Activated effector memory CD4-positive, alpha-beta T cell treated with anti-CD3 and anti-CD28 coated beads, Interleukin-2, amount 50 U/mL, for 16 hours (primary cell): ENCODE measurements at places on chromosomes 3 and 15.

DNA sequence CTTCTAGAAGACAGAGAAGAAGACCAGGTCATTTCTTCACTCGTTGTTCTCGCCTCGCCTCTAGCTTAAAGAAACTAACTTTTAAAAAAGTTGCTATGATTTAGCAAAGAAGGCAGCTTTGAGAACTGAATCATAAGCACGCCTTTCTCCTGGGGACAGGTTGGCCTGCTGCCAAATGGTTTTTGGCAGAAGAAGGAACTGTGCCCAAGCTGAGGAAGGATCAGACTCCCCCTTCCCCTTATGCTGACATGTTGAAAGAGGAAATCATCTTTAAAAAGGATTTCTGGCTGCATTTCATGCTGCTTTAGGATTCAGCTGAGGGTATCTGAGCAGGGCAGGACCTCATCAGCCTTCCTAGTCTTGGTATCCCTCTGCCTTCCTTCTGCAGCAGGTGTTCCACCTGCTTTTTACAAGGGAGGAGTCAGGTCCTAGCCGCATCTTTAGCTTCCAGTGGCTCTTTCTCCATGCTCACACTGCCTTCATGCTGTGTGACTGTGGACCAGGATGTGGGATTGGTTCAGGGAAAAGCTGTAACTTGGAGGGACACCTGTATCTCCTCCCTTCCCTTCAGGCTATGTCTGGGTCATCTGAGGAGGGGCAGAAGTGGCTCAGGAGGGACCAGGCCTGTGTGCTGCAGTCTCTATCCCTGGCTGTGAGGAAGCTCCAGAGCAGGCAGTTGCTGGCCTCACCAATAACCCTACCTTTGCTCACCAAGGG, 34.1 kb upstream of the HACD2 start:
- no peak for DNase-seq

DNA sequence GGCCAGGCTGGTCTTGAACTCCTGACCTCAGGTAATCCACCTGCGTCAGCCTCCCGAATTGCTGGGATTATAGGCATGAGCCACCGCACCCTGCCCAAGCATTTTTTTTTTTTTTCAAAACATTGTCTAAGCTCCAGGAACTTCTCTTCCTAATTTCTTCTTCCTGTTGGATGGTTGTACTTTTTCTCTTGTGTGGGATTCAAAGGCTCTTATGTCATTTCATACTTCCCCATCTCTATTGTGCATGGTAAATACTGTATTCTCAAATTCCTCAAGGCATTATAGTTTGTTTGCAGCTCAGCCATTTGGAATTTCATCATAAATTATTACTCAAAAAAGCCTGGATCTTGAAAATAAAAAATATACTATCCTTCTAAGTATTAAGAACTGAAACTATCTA, 199.1 kb upstream of the GADL1 start:
- DNase-seq: no peak

DNA sequence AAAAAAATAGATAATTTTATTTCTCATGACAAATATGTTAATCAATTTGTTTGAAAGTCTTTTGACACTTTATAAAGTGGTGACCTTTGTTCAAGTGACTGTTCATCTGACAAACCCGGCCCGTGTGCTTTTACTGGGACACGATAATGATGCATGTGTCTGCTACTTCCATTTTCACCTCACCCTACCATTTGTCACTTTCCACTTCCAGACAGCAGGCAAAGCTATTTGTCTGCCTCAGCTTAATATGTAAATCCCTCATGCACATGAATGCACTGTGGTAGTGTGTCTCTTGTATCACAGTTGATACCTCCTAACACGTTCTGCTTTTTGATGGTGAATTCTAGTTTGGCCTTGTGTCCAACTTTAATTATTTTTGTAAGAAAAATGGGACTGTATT, 204.3 kb downstream of the BBX start:
- no peak for DNase-seq

DNA sequence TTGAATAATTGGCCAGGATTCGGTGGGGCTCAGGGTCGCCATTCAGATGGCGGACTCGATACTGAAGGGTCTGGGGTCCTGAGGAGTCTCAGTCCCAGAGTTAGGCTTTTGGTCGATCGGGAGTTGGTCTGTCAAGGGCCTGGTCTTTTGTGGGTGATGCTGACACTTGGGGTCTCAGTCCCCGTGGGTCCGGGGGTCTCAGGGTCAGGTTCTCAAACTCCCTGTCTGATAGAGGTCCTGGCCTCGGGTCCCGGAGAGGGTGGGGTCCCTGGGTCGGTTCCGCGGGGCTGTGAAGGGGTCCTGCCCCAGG, 467 bp downstream of the NCKIPSD start:
- no peak for DNase-seq

GRCh38 chr3:107430996-107431245, 53.7 kb downstream of the CCDC54 start:
- peak; percentile 67 for DNase-seq

GRCh38 chr3:181885868-181886630, 174.3 kb downstream of the SOX2 start:
- no peak for DNase-seq

- no peak for DNase-seq
Observed at GRCh38 chr15:96353930-96354730, 23.6 kb downstream of the NR2F2 start.

GRCh38 chr3:62712746-62713145, 162.5 kb downstream of the CADPS start:
- no peak for DNase-seq

- DNase-seq: no peak
Observed at GRCh38 chr3:174737966-174738365, 121.2 kb upstream of the NAALADL2 start.

GRCh38 chr3:151391720-151392119, 7.2 kb upstream of the P2RY12 start:
- no peak for DNase-seq

DNA sequence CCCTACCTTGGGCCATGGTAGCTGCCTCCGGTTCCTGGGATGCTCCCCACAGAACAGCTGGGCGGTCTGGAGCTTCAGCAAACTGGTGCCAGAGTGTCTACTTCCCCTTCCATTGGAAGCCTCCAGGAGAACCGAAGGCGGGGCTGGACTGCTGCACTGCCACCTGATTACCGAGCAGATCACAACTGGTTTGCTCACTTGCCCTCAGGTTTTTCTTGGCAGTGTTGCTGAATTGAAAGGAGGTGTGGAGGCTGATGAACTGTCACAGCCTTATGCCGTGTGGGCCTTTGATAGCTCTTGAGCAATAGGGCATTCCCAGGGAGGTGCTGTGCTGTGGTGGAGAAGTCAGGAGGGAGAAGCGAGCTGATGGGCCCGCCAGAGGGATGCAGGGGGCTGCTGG, at the start of gene TGM5:
TSS of gene TGM5 (minus strand) at position 95 of the 400 bp plus-strand sequence. CDS start at position 16, 79 bp downstream.
- no peak for DNase-seq

DNA sequence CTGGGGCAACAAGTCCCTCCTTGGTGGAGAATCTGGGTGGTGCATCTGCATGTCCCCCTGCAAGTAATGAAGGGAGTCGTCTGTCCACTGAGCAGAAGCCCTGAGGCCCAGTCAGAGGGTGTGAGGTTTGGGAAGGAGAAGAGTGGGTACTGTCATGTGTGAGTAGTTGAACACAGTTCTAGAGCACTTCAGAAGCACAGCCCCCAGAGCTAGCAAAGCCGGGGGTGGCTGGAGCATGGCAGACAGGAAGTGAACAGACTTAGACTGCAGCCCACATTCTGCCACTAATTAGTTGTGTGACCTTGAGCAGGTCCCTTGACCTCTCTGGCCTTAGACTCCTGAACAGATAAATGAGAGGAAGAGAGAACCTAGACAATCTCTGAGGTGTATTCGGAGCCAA, 207.6 kb downstream of the UACA start:
- no peak for DNase-seq

GRCh38 chr3:190694335-190695001, 168.0 kb downstream of the GMNC start:
- DNase-seq: no peak

GRCh38 chr3:128569756-128570155, 76.8 kb upstream of the GATA2 start:
- DNase-seq: no peak

- peak; percentile 62 for DNase-seq
Observed at GRCh38 chr3:134904241-134904771, 109.2 kb downstream of the EPHB1 start.

DNA sequence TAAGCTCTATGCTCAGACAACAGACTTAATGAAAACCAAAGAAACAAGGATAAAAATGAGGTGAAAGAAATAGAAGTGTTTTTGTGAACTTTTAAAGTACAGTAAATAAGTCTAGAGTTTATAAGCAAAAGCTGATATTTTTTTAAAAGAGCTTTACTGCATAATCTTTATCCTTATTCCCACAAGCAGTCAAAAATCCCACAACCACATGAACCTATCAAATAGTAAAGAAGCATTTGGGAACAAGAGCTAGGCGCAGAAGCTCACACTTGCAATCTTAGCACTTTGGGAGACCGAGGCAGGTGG, 103.8 kb upstream of the TJP1 start:
- DNase-seq: no peak

GRCh38 chr15:77874063-77874462, 203.4 kb downstream of the TBC1D2B start:
- DNase-seq: no peak

- no peak for DNase-seq
Observed at GRCh38 chr3:46737329-46737731, 19.7 kb upstream of the PRSS50 start.

- no peak for DNase-seq
Observed at GRCh38 chr3:180690061-180690460, 10.8 kb upstream of the CCDC39 start.

DNA sequence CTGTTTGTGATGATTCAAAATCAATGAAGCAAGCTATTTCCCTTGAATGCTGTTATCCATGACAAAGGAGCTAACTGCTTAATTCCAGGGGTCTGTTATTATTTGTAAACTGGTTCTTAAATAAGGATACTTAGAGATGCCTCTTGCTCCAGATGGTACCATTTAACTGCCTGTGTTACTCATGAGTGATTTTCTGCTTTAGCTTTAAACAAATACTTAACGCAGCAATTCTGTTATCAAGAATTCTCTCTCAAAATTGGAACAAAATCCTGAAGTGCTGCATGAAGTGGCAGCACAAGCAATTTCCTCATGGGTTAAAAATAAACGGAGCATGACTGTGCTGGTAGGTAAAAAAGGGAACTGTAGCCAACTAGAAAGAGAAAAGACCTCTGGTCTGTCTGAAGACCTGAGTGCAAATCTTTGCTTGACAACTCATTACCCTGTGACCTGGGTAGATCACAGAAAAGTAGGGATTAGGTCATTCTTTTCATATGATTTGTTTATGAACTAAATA, 62.5 kb upstream of the GBE1 start:
- no peak for DNase-seq

GRCh38 chr3:152688313-152688712, 146.6 kb upstream of the P2RY1 start:
- no peak for DNase-seq

DNA sequence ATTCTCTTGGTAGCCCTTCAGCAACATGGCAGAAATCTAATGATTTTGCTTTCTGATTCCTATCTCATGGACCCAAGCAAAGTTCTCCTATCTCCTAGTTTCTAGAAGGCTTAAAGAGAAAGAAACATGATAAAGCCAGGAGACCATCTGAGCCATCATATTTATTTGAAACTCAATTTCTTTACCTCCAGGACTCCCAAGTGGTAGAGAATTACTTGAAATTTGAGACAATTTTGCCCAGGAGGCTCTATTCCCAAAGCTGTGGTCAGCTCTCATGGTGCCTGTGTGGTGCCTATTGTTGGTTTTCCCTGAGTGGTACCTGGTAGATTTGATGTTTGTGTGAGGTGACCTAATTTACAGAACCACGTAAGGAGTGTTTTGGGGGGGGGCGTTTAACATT, 38.8 kb downstream of the CHP1 start:
- DNase-seq: no peak

- DNase-seq: no peak
Observed at GRCh38 chr3:112390783-112391641, 58.1 kb downstream of the CD200 start.

GRCh38 chr3:169764312-169764881, 463 bp downstream of the TERC start:
- peak; percentile 84 for DNase-seq

DNA sequence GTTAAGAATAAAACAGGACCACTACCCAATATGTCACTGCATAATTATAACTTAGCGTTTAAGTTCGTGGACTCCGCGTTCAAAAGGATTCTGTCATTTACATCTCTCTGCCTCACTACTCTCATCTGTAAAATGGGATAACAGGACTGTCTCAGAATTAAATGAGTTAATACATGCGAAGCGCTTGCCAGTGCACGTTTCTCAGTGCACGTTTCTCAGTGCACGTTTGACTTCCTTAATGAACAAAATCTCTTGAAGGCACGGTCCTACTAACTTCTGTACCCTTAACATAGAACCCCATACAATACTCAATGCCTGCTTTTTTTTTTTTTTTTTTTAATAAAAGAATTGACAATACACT, 499 bp downstream of the RABL3 start:
- DNase-seq: no peak

DNA sequence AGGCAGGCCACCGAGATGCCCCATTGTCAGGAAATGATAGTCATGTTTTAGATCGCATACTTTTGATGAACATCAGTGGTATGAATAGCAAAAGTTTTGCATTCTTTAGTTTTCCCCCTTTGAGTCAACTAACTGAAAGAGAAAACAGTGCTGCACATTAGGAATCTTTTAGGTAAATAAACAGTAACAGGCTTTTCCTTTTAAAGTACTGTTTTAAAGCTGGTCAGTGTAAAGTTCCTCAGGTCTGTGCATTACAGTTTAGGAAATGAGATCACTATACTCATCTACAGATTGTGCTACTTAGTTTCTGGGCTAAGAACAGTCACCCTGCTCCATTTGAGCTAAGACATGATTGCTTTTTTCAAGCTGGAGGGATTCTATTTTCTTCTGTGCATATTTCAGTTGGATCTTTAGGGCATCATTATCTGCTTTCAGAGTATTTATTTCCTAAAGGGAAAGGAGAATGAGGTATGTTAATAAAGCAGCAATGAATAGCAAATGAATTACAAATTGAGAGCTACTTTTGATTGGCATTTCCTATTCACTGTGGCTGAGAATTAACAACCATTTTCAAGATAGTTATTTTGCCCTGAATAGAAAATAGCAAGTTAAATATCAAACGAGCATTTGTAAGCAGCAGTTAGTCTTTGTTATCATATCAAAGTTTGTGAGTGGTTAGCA, 36.5 kb downstream of the FAM98B start:
- no peak for DNase-seq

DNA sequence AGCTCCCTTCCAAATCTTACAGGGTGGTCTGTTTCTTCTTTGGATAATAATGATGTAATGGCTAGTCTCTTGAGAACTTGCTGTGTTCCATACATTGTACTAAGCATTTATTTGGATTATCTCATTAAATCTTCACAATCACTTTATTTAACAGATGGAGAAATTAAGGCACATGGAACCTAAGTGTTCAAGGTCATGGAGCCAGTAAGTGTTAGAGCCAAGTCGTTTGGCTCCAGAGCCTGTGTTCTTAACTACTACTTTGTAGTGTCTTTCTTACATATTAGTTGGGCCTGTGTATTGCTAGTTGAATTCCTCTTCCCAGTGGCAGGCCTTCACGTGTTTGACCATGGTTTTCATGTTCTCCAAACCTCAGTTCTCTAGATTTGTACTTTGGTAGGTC, 177.8 kb downstream of the ATG7 start:
- DNase-seq: no peak
